Left hindlimb (tissue), 1 donor: ENCODE measurements at places on chromosomes 2 and 18.

DNA sequence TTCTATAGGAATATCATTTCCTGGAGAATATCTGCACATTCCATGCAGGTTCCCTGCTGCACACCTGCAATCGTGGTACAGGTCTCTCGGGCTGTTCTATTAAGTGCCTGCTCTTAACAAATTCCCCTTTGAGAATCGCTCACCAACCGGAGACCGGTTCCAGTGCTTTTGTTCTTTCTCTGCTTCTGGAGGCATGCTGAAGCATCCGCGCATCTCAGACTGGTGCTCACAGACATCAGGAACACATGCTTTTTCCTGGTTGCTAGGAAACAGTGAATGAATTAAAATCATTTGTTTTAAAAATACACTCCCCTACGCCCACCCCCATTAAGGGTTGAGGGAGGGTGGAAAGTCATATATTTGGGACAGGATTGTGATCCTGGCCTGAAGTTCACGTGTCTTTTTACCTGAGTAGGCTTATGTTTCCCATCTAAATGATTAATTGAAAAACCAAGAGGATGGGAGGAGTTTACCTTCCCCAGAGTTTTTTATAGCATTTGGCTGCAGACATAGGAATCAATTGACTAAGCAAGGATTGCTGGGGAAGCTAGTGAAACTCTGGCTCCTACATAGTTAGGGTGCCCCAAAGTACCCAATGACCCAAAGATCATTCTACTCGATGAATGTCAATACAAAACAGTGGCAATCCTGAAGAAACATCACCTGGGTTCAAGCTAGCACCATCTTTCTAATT, at the start of gene C2orf80:
C2orf80 (minus strand) TSS at position 221 of the 694 bp plus-strand sequence. CDS start 3,044 bp downstream, outside the sequence.
- DNase-seq: no peak

GRCh38 chr18:53056064-53056463, 716.1 kb downstream of the DCC start:
- no peak for DNase-seq

DNA sequence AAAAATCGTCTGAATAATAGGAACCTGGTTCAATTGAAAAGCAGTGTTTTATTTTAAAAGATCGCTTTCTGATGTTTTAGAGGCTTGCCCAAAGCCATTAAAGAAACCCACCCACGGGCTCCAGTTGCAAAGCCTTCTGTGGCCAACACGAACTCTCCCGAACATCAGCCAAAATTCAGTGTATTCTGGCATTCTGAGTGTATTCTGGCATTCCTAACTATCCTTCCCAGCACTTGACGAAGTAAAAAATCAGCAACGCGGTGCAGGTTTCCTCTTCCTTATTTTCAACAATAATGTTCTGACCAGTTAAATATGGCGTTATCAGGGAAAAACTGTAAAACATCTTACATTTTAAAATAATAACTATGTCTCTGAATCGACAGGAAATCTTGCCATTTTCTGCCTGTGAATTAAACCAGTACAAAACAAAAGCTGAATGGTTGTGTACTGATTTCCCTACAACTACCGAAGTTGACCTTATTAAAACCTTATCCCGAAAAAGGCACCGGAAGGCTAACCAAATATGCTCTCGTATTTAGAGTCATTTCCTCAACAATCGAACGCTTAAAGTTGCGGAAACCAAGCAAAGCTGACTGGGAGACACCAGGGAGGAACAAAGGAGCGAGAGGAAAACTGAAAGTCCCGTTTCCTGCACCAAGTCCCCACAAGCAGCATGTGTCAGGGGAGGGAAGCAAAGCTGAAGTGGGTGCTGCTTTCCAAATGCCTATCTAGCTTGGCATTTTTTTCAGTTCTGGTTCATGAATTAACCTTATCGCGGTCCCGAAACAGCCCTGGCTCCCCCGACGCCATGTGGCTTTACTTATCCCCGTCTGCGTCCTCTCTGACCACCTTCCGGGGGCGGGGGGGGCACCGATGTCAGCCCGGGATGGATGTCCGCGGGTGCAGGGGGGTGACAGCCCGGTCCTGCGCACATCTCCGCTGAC, 44.3 kb downstream of the ZNF516 start:
- DNase-seq: peak; percentile 76

- peak; percentile 71 for DNase-seq
These were observed 5.3 kb downstream of the GLI2 start for GRCh38 chr2:120740765-120741524.

GRCh38 chr18:79245517-79246001, 150.2 kb upstream of the NFATC1 start:
- DNase-seq: no peak

- DNase-seq: no peak
These were observed 117.4 kb downstream of the CDCA7 start for GRCh38 chr2:173472112-173472511.

- peak; percentile 69 for DNase-seq
These were observed 50.8 kb upstream of the MYCN start for GRCh38 chr2:15889442-15890123.
